Naive thymus-derived CD4-positive, alpha-beta T cell (primary cell): ENCODE measurements at places on chromosomes 5 and 9. TPM values are rescaled to one million over a fixed set of nuclear protein-coding genes. Genes with fewer than 3 reads are reported as not detected.

- H3K36me3 ChIP-seq = no peaks in the 10 kb centered on the region
- no peak for DNase-seq
- no peak overlapping the region for H3K27ac ChIP-seq
- H3K27me3 ChIP-seq = no peaks in the 10 kb centered on the region
- H3K4me1 ChIP-seq = no peaks in the 10 kb centered on the region
These were observed 81.6 kb downstream of the NREP start for GRCh38 chr5:111675201-111675934.

GRCh38 chr5:92613546-92613945 lies 967.5 kb downstream of the NR2F1-AS1 start:
- H3K4me3 ChIP-seq = no peak overlapping the region
- no peak overlapping the region for H3K27ac ChIP-seq
- no peaks in the 10 kb centered on the region for H3K4me1 ChIP-seq
- no peaks in the 10 kb centered on the region for H3K27me3 ChIP-seq

Gene KIF24
- total RNA-seq = 0.40 TPM

DNA sequence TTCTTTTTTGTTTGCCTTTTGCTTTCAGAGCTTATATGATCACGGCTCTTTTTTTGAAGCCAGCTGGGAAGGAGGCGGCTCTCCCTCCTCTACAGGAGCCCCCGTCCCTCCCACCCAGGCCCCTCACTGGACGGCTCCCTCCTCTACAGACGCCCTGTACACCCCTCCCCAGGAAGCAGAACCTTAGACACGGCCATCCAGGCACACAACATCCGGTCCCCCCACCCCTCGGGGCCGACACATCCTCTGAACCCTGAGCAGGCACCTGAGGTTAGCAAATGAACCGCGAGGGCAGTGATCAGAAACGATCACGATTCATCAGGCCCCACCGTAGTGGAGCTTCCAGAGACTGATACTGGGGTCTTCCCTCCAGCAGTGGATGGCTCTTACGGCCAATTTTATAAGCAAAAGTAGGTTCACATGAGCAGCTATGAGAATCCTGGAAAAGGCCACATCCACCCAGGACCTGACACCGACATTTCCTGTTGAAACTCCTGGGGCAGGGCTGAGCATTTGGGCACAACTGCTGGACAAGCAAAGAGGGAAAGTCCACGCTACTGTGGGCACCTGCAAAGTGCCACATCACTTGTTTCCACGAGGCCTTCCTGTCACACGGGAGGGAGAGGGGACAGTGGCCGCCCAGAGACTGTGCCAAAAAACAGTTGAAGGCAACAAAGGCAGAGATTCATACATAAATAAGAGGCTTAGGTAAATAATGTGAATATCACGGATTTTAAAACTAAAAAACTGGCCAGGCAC lies 78.9 kb downstream of the SEMA4D start:
- H3K27me3 ChIP-seq = no peaks in the 10 kb centered on the region
- DNase-seq = peak; percentile 71
- H3K4me1 ChIP-seq = peaks cover 77% of the 10 kb centered on the region

GRCh38 chr5:28648108-28648507 lies 1609.7 kb upstream of the CDH9 start:
- H3K4me3 ChIP-seq = no peak overlapping the region
- no peaks in the 10 kb centered on the region for H3K4me1 ChIP-seq
- DNase-seq = no peak

DNA sequence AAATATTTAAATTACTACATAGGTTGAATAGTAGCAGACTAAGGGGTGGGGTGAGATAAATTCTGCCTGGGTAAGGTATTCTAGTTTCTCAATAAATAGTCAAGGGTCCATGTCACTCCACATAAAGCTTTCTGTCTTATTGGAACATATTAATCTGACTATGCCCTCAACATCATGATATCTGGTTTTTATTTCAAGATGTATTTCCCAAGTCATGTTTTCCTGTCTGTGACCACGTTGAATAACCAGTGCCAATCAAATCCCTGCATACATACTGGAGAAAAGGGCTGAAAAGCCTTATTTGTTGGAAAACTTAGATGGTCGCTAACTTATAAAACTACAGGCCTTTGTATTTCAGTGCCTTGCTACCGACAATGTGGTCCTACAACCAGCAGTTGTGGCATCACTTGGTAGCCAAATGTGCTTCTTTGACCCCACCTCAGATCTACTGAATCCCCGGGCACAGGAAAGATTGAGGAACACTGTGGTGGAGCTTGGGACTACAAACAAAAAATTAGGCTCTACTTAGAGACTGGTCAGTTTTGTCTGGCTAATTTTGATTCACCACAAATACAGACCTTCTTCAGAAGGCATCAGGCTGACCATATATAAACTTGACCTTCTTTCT lies 39.4 kb downstream of the ALDH1A1 start:
- H3K36me3 ChIP-seq = no peaks in the 10 kb centered on the region
- no peak for DNase-seq
- no peaks in the 10 kb centered on the region for H3K27me3 ChIP-seq
- no peaks in the 10 kb centered on the region for H3K4me1 ChIP-seq
- no peak overlapping the region for H3K4me3 ChIP-seq
- H3K27ac ChIP-seq = no peak overlapping the region

GRCh38 chr9:88216126-88216995 lies 78.1 kb upstream of the SPATA31C2 start:
- H3K4me3 ChIP-seq = no peak overlapping the region
- no peaks in the 10 kb centered on the region for H3K27me3 ChIP-seq
- no peaks in the 10 kb centered on the region for H3K36me3 ChIP-seq
- H3K27ac ChIP-seq = no peak overlapping the region

Gene TMEM232
- total RNA-seq = 0.59 and 1.6 TPM in 2 replicates

DNA sequence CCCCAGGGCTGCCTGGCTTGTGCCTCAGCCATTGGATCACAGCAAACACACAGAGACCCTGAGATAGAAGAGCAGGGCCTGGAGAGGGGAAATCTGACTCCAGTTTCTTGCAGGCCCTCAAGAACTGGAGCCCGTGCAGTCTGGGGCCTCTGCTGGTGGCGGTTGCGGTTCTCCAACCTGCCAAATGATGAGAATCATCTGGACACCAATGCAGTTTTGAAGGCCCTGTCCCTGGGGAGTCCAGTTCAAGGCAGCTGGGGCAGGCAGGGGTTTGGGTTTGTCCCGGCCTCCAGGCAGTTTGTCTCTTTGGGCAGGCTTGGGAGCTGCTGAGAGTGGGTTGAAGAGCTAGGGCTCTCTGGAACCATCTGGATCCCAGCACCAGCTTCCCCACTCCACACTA lies 7.4 kb downstream of the NKX2-5 start:
- no peaks in the 10 kb centered on the region for H3K4me1 ChIP-seq
- no peak for DNase-seq
- H3K27me3 ChIP-seq = no peaks in the 10 kb centered on the region
- no peak overlapping the region for H3K4me3 ChIP-seq
- no peaks in the 10 kb centered on the region for H3K36me3 ChIP-seq

Gene DIRAS2
- total RNA-seq = not detected

Gene FAM221B
- not detected in 2 replicates for total RNA-seq

DNA sequence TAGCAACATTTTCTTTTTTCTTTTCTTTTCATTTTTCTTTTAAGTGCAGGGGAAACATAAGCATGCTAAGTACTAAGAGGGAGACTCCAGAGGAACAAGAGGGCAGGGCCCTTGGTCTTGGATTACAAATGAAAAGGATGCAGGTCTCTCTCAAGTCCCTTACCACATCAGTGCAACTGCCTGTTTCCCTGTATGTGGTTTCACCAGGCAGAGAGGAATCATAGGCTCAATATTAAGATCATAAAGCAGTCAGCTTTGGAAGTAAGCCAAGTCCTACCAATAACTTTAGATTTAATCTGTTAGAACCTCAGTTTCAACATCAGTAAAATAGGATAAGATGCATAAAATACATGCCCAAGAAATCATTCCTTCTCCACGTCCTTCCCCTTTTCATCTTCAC lies 422.7 kb upstream of the PAPPA start:
- no peak overlapping the region for H3K4me3 ChIP-seq
- H3K4me1 ChIP-seq = no peaks in the 10 kb centered on the region
- no peaks in the 10 kb centered on the region for H3K27me3 ChIP-seq
- no peak for DNase-seq
- no peaks in the 10 kb centered on the region for H3K36me3 ChIP-seq

Gene SLIT3
- 0.08 and 0.34 TPM in 2 replicates for total RNA-seq

GRCh38 chr5:10222326-10222725 lies 27.4 kb downstream of the ATPSCKMT start:
- H3K27ac ChIP-seq = no peak overlapping the region
- no peaks in the 10 kb centered on the region for H3K4me1 ChIP-seq
- no peaks in the 10 kb centered on the region for H3K36me3 ChIP-seq
- no peaks in the 10 kb centered on the region for H3K27me3 ChIP-seq
- no peak for DNase-seq

Gene ELAVL2
- total RNA-seq = not detected
